Activated T-helper 1 cell treated with Interleukin-2 at 50 U/mL for 16 hours (primary cell): ENCODE measurements at places on chromosomes 5 and 9.

- no peak for DNase-seq
Observed at GRCh38 chr9:71498691-71499090, 269.6 kb downstream of the CEMIP2 start.

GRCh38 chr5:38046103-38046502 lies 206.3 kb upstream of the GDNF start:
- DNase-seq = no peak

GRCh38 chr5:173547579-173547978 lies 68.9 kb downstream of the BOD1 start:
- no peak for DNase-seq

- DNase-seq = no peak
Observed at GRCh38 chr9:112505607-112506006, 19.0 kb downstream of the KIAA1958 start.

DNA sequence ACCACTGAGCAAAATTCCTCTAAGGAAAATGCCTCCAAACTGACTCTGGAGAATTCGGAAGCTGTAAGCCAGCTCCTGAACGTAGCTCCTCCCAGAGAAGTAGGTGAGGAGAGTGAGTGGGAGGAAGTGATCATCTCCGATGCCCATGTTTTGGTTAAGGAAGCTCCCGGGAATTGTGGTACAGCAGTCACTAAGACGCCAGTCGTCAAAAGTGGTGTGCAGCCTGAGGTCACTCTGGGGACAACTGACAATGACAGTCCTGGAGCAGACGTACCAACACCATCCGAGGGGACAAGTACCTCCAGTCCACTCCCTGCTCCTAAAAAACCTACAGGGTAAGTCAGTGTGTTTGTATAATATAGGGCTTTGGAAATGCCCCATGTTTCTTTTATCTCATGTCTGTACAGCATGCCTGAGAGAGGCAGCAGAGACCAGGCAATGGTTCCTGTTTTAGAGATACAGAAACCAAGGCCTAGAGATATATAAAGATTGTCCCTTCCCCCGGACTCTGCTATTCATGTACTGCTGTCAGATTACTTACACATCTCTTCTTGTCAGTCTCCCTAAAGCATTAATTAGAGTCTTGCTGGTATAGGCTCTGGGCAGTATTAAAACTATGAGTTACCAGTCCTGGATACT lies 23.9 kb downstream of the HMGXB3 start:
- DNase-seq = no peak

GRCh38 chr9:89049646-89050045 lies 58.4 kb downstream of the S1PR3 start:
- no peak for DNase-seq

DNA sequence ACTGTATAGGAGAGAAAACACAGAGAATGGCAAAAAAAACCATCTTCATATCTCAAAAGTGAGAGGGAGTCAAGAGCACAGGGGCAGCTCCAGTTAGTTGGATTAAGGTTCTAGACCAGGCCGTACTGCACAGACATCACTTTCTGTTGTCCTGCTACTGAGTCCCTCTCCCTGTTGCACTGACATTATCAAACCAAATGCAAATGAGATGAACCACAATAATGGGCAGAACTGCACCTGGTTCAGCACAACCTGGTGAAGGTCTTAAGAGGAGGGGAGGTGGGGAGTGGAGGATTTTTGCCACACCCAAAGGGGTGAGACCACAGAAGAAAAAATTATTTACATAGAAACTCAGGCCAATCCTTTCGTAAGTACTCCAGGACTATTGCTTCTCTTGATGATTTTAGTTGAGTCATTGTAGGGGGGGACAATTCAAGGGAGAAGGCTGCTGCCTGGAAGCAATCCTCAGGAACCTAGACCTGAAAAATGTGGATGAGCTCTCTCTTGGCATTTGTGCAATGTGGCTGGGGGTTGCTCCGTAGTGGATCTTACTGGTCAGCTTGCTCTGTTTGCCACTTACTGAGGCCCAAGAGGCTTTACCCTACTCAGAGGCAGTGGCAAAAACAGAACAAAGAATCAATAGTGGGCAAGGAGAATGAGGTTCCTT lies 94.5 kb upstream of the PPP1R2B start:
- no peak for DNase-seq

DNA sequence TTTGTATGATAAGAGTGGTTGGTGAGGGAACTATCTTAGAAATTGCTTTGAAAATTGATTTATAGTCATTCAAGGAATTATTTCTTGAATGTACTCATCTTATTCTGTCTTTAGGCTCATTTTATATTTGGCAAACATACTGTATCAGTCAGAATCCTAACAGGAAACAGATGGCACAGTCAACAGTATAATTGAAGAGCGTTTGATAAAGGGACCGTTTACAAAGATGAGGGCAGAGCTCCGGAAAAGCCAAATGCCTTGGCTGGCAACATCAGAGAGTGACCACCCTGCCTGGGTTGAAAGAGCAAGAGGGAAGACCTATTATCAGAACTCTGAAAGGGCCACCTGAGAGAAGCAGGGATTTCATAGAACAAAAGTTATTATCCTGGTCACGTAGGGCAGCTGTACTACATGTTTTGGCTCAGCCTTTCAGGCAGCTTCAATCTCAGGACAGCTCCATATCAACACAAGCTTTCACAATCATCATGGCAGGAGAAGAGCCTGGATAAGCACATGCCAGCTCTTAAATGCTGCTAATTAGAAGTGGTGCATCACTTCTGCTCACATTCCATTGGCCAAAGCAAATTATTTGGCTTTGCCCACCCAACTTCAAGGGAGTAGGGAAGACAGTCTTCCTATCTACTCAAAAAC lies 47.2 kb upstream of the ARL15 start:
- no peak for DNase-seq

GRCh38 chr9:135456436-135457104 lies 23.0 kb upstream of the PPP1R26 start:
- no peak for DNase-seq

DNA sequence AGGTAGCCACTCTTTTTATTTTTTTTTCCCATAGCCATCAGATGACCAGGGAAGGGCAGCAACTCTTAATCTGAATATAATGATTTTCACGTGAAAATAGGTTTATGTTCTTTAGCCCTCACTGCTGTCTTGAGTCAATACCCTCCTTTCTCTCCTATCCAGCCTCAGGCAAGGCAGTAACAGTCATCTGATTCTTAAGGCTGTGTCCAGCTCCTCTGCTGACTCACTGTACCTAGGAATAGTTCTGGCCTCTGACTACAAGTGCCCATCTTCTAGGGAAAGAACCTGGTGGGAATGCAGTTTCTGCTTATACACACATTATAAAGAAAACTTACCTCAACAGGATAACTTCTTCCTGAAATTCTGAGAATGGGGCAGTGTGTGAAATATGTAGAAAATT lies 30.7 kb downstream of the DHX29 start:
- no peak for DNase-seq

GRCh38 chr9:112867275-112867991 lies 23.2 kb downstream of the SLC46A2 start:
- DNase-seq = no peak

- DNase-seq = no peak
Observed at GRCh38 chr5:174328631-174329299, 283.3 kb downstream of the NSG2 start.

GRCh38 chr9:114681594-114682332 lies at the start of gene TEX48:
TEX48 (minus strand) TSS chr9:114682192; CDS start chr9:114671723, 10,469 bp downstream.
- peak; percentile 63 for DNase-seq

DNA sequence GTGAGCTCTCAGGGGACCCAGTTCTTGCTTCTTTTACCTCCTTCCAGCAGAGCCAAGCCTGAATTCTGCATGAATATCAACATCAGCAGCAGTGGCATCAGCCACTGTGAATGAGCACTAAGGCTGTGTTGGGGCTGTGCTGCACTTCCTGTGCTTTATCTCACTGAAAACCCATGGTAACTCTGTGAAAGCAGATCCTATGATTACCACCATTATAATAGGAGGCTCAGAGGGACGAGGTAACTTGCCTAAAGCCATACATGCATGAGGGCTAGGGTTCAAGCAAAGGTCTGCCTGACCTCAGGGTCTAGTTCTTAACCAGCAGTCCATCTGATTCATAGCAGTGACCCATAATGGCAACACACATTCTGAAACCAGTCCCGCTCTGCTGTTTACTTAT lies 60.5 kb upstream of the RAPGEF1 start:
- DNase-seq = no peak

GRCh38 chr5:143955141-143955540 lies 143.2 kb downstream of the HMHB1 start:
- no peak for DNase-seq

- no peak for DNase-seq
Observed at GRCh38 chr9:104118916-104119315, 24.8 kb downstream of the SMC2 start.

DNA sequence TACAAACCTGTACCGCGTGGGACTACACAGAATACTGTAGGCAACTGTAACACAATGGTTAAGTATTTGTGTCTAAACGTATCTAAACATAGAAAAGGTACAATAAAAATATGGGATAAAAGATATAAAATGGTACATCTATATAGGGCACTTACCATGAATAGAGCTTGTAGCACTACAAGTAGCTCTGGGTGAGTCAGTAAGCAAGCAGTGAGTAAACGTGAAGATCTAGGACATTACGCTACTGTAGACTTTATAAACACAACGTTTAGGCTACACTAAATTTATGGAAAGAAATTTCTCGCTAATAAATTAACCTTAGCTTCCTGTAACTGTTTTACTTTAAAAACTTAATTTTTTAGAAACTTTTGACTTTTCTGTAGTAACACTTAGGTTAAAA lies 46.5 kb downstream of the MRPS27 start:
- DNase-seq = no peak

GRCh38 chr5:107526270-107526937 lies 144.3 kb downstream of the EFNA5 start:
- no peak for DNase-seq

DNA sequence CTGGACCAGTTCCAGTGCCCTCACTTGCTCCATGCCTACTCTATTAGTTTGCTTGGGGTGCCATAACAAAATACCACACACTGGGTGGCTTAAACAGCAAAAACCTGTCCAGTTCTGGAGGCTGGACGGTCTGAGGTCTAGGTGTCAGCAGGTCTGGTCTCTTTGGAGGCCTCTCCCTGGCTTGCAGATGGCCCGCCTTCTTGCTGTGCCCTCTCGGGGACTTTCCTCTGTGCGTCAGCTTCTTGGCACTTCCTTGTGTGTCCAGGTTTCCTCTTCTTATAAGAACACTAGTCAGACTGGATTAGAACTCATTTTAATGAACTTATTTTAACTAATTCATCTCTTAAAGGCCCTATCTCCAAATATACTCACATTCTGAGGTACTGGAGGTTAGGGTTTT lies 97.2 kb downstream of the CARTPT start:
- no peak for DNase-seq

- peak; percentile 9 for DNase-seq
Observed at GRCh38 chr9:27528886-27529315, 713 bp downstream of the MOB3B start.

DNA sequence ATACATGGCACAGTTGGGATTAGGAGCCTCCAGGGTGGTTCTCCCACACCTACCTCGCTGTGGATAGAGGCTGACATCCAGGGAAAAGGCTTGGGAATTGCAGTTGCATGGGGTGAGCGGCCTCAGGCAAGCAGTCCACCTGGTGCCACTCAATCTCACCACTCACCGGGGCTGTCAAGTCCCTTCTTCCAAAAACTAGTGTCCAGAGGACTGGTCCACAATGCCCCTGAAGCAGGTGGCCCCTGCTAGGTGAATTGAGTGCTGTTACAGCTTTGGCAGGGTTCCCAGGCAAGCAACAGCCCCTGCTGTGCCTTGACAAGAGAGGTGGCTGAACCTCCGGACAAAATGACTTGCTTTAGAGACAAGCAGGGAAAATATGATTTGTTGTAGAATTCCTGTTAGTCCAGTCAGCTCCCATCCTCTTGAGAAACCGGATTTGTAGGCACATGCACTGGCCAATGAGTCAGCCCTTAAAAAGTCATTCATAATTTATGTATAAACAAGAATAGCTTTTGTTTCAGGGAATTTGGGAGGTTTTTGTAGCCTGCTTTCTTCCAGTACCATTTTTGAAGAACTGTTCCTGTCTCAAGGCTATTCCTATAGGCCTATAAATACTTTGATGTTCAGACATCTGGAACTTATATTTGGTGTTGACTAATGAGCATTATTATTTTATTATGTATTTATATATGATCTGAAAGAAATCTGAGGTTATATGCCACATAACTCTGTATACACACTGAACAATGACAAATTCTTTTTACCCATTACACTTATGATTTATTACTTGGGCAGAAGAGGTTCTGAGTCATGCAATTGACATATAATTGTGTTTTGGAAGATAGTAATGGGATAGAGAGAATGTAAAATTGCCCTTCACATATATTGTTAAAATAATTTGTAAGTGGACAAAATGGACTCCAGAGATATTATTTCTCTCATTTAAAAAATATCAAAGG lies 411.1 kb downstream of the ACTL7B start:
- DNase-seq = no peak

GRCh38 chr5:53017383-53017782 lies 28.2 kb downstream of the ITGA2 start:
- DNase-seq = no peak

DNA sequence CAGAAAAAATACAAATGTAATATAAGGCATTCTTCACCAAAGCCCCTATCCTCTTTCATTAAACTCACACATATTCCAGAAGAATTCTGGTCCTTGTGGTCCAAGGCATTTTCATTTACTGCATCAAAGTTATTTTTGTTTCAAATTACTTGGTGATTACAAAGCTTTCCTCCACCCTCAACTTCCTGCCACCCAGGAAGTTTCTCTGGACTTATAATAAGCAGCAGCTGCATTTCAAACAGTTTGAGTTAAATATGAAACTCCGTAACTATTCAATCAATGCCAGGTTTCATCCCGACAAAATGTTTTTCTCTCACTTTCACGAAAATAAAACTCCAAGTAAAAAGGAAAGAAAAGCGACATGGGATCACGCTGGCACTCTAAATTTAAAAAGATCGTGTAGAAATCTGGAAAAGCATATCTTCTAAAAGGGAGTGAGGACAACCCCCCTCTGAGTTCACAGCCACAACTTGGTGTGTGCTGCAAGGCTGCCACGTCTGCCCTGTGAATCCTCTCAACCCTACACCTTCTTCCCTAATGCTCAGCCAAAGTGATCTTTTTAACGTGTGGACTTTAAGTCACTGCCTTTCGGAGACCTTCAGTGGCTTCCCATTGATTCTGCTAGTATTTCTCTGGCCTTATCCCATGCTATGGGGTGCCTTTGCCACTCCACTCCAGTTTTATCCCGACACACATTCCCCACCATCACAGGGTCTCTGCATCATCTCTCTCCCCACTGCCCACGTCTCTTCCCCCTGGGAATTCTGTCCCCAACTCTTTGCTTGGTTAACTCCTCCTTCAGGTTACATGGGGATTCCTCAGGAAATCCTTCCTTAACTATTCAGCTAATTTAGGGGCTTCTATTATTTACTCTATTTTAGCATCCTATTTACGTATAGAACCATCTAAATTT lies 91.1 kb upstream of the CER1 start:
- no peak for DNase-seq

GRCh38 chr9:133958756-133959155 lies 33.4 kb downstream of the VAV2 start:
- DNase-seq = no peak
